Hematopoietic multipotent progenitor cell (in vitro differentiated cells): ENCODE measurements at places on chromosomes 13 and 19.

DNA sequence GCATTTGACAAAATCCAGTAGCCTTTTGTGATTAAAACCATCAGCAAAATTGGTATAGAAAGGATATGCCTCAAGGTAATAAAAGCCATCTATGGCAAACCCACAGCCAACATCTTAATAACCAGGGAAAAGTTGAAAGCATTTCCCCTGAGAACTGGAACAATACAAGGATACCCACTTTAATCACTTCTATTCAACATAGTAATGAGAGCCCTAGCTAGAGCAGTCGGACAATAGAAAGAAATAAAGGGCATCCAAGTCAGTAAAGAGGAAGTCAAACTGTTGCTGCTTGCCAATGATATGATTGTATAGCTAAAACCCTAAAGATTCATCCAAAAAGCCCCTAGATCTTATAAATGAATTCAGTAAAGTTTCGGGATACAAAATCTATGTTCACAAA, 1510.3 kb downstream of the PCDH9 start:
- DNase-seq = no peak

DNA sequence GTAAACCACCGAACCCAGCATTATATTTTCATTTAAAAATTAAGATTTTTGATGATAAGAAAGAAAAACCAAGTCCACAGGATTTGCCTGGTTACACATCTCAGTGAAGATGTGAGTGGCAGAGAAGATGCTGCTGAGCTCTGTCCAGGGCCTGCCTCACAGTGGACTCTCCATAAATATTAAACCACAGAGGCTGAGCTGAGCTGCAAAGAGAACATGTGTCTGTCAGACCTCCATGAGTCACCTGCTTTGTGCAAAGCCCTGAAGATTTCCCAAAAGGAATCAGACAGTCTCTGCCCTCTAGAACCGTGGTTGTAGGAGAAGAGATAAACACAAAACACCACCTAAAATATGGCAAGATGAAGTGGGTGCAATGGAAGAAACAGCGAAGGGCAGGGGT, 127.2 kb upstream of the TSC22D1 start:
- DNase-seq = no peak

DNA sequence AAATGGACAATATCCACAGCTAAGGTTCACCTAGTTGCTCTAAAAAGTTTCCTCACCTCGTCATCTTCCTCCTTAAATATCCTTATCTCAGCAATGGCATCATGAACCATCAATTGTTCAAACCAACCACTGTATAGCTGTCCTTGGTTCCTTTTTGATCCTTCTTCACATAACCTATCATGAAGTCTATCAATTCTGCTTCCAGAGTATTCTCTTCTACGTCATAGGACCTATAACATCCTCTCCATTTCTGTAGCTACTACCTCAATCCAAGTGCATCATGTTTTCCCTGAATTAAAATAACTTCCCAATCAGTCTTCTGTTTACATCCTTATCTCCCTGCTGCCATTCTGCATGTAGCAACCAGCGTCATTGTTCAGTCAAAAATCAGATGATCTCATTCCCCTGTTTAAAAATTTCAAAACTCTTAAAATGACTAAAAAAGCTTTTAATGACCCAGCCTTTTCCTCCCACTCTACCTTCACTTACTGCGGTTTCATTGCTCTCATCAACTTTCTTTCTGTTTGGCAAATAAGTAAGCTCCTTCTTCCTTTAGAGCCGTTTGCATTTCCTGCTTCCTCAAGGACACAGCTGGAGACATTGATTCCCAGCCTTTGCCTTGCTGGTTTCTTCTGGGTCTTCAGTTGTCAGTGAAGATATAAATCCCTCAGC, 223.9 kb upstream of the MIR17HG start:
- no peak for DNase-seq

GRCh38 chr19:31329819-31330218, 19.4 kb downstream of the TSHZ3 start:
- no peak for DNase-seq

GRCh38 chr13:95480791-95481780, 71.4 kb upstream of the CLDN10 start:
- no peak for DNase-seq

- no peak for DNase-seq
Observed at GRCh38 chr13:30569901-30570576, 47.7 kb upstream of the USPL1 start.

- DNase-seq = no peak
Observed at GRCh38 chr19:5309438-5310204, 31.0 kb downstream of the PTPRS start.

DNA sequence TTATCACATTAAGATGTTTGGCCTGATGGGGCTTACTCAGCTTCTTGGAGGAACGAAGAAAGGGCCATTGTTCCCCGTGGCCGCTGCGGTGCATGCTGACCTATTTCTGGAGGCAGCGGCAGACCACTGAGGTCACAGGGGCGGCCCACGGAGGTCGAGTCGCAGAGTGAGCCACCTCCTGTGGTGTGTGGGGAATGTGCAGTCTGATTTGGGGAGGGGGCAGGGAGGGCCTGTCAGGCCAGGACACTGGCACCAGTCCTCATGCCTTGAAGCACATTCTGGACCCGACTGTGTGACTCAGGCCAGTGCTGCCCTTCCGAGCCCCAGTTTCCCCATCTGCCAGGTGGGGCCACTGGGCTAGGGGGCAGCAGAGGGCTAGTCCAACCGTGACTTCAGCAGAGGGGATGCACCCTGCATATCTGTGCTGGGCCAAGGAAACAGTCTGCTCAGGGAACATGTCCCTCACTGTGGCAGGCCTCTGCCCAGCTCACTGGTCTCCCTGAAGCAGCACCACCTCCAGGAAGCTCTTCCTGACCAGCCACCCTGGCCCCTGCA, 6.3 kb downstream of the SLC7A10 start:
- no peak for DNase-seq

DNA sequence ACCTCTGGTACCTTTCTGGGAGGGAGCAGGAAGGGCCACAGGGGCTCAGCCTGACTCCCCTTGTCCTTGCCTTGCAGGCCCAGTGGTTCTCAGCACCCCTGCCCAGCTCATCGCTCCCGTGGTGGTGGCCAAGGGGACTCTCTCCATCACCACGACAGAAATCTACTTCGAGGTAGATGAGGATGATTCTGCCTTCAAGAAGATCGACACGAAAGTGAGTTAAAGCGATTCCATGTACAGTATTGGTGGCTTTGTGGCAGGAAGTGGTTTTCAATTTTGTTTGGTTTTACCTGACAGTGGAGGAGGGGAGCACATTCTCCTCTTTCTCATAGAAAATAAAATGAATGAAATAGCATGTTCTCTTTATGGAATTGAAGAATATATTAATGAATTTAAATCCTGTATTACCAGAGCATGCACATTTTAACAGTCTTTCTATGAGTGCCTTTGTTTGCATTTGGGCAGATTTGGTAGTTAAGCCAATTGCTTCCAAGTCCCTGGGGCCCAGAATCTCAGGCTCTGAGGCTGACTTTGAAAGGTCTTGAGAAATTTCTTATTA, 4.1 kb downstream of the MAB21L1 start:
- DNase-seq = peak; percentile 17

DNA sequence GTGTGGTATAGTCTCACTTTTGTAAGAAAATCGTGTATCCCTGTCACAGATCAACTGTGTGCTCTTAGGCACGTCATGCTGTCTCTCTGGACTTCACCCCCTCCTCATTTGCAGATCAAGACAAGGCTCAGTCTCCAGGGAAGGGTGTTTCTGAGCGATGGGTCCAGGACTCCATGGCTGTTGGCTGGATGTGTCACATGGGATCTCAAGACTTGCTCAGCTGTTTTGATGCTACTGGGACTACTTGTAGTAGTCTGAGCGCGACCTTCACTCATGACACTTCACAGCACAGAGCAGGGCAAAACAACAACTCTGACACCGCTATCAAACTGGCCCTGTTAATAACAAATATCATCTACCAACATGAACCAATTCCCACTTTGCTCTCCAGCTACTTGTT, 36.2 kb downstream of the SMAD9 start:
- no peak for DNase-seq
